ENCODE measurements at places on chromosomes 4 and X. TPM values are rescaled to one million over a fixed set of nuclear protein-coding genes. Genes with fewer than 3 reads are reported as not detected.

DNA sequence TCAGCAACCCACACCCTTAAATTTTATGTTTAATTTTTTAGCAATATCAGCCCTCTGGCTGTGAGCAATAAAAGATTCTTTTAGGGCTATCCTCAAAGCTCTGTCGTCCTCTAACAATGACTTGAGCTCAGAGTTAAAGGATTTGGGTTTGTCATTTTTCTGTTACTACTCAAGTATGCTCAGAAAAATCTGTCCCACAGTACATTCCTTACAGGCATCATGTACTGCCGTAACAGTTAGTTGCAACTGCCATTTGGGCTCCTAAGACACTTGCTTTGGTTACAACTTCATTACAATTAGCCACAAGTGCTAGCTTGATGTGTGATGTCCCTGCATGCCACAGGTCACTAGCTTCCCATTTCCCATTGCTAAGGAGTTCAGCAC lies 33.2 kb downstream of the COQ2 start:
- no peak for DNase-seq

Gene PRSS12
- total RNA-seq: 27.1 TPM

GRCh38 chrX:118499295-118499694 lies 3.7 kb downstream of the DOCK11 start:
- no peak for DNase-seq

Gene SHOX
- total RNA-seq: not detected

DNA sequence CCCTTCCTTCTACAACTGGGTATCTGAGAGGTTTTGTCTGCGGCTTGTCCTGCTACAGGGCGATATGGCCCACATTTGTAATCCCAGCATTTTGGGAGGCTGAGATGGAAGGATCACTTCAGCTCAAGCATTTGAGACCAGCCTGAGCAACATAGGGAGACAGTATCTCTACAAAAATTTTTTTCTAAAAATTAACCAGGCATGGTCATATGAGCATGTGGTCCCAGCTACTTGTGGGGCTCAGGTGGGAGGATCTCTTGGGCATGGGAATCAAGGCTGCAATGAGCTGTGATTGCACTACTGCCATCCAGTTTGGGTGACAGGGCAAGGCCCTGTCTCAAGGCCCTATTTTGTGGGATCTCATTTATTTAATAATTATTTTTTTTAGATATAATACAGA lies 420.6 kb upstream of the PABPC4L start:
- DNase-seq: no peak

- no peak for DNase-seq
Measured at GRCh38 chr4:145885666-145886065, 53.0 kb downstream of the ZNF827 start.

- peak; percentile 96 for DNase-seq
Measured at GRCh38 chrX:13652287-13652793, 601 bp upstream of the TCEANC start.

Gene CXCL5
- 0.36 TPM for total RNA-seq

Gene RBM46
- total RNA-seq: not detected

Gene TLR2
- not detected for total RNA-seq

- DNase-seq: peak; percentile 27
Measured at GRCh38 chrX:136879001-136879687, 1.4 kb downstream of the RBMX start.

DNA sequence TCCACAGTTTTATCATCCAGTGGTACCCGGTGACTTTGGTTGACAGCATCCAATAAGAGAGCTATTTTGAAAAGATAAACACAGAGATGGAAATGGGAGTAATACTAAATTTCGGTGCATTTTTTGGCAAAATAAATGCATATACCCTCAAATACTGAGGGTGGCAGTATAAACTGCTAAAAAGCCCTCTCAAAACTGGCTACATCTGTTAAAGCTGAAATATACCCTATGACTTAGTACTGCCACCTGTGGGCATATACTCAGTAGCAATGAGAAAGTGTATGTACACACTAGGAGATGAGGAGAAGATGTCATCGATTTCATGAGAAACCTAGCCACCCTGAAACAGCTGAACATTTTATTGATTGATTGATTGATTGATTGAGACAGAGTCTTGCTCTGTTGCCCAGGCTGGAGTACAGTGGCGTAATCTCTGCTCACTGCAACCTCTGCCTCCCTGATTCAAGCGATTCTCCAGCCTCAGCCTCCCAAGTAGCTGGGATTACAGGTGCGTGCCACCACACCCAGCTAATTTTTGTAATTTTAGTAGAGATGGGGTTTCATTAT lies 12.2 kb upstream of the TMEM128 start:
- peak; percentile 74 for DNase-seq

Gene GLRA3
- total RNA-seq: not detected

DNA sequence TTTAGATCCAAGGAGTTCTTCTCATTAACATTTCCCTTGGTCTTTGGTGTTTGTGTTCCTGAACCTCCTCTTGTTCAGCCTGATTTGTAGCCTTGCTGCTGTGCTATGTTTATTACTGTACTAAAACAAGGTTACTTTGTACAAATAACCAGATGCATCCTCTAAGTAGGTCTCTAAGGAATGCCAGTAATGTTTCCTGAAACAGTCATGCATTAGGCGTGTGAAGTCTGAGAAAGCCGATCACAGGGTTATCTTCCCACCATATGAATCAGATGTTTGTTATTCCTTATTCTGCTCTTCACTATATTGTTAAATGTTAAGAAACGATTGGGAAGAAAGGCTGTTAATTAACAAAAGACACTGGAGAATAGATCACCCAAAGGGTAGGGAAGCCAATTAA lies 66.9 kb downstream of the GALNTL6 start:
- no peak for DNase-seq

DNA sequence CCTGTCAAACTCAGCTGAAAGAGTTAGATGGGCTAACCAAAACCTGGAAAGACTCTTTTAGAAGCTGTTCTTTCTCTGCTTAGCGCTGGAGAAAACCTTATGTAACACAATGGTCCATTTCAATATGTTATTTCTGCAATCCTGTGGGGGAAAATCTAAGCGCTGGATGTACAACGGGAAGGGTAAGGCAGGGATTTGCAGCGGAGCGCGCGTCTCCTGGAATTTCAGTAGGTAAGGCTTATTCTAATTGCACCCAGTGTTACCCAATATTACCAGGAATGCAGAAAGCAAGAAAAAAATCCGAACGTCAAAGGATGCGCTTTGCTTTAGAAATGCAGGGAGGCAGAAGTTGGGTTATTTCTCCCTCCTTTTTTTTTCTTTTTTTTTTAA lies 2.0 kb downstream of the HS3ST1 start:
- peak; percentile 41 for DNase-seq

DNA sequence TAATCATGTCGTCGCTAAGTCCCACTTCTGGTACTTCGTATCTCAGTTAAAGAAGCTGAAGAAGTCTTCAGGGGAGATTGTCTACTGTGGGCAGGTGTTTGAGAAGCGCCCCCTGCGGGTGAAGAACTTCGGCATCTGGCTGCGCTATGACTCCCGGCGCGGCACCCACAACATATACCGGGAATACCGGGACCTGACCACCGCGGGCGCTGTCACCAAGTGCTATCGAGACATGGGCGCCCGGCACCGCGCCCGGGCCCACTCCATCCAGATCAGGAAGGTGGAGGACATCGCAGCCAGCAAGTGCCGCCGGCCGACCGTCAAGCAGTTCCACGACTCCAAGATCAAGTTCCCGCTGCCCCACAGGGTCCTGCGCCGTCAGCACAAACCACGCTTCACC lies 11.3 kb downstream of the PNCK start:
- DNase-seq: peak; percentile 20

- peak; percentile 85 for DNase-seq
Measured at GRCh38 chr4:183840311-183840710, 64.8 kb upstream of the STOX2 start.

Gene PPP2R3B
- 20.0 TPM for total RNA-seq

Gene INTU
- total RNA-seq: 6.0 TPM

Gene PDLIM3
- 3.0 TPM for total RNA-seq

Gene GAGE12E
- not detected for total RNA-seq

GRCh38 chr4:26687728-26688127 lies 103.8 kb downstream of the TBC1D19 start:
- DNase-seq: peak; percentile 90

DNA sequence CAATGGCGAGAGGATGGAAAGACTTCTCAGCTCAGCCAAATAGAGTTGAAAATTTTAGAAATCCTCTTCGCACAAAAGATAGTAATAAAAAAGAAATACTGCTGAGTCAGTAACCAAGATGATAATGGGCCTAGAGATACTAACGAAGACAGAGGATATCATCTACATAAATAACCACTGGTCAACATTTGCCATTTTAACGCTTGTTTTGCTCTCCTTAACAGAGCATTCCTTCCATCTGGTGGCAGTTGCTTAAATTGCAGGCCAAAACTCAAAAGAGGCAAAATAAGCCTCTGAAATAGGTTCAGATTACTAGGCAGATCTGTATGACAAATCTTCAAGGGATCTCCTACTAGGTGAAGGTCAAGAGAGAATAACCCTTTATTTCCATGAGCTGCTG lies 51.7 kb upstream of the MCF2 start:
- peak; percentile 27 for DNase-seq

- no peak for DNase-seq
Measured at GRCh38 chrX:8890794-8891193, 89.6 kb upstream of the FAM9A start.

DNA sequence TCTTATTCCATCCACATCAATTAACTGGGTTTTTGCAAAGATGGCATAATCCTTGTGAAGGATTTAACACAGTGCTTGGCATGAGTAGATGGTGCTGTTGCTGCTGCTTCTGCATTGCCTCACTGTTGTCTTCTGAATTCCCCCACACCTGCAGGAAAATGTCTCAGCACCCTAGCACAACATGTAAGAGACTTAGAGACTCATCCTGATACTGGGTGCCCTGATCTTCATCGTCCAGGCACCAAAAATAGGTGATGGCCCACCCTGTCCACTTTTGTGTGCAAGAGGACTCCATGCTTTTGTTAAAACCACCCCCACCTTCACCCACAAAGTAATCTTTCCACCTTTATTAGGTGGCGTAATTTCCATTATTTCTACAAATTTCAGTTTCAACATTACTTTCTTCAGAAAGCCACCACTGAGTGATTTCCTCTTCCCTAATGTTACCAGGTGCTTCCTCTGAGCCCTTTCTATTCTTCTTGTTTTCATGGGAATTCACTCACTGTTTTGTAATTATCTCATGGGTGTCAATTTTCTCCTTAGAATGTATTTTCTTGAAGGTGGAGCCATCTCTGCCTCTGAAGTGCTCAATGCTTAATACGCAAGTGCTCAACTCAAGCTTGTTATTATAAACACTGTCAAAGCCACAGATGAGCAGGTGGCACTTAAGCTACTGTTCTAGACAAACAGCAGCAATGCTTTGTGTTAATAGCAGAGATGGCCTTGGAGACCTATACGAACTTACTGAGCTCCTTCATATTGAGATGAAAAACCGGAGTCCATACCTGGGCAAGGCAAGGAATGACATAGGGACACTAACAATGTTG lies 89.5 kb downstream of the HS3ST1 start:
- DNase-seq: no peak

GRCh38 chrX:17542123-17542522 lies 167.1 kb downstream of the NHS start:
- no peak for DNase-seq

Gene KLB
- total RNA-seq: not detected

Gene CAMK2D
- total RNA-seq: 378 TPM

GRCh38 chr4:113541933-113542332 lies 219.6 kb downstream of the CAMK2D start:
- DNase-seq: peak; percentile 28

Gene ZDHHC15
- total RNA-seq: 0.18 TPM

DNA sequence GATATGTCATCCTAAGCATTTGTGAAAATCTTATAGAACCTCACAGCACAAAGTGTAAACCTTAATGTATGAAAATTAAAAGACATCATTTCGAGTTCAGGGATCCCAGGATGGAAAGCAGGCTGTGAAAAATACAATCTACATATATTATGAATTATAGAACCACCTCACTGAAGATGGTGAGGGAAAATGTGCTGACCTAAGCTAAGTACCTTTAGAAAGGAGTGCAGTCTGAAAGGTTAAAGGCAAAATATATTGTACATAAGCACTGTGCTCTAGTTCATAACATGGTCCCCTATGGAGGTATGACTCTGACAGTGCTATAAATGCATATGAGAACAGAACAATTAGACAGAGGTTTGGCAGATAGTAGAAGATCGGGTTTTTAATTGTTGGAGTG lies 368.6 kb downstream of the TMA16 start:
- no peak for DNase-seq

GRCh38 chr4:153257991-153258390 lies 53.7 kb downstream of the TRIM2 start:
- no peak for DNase-seq

Gene TRIM60
- total RNA-seq: not detected

Gene HTN3
- not detected for total RNA-seq

DNA sequence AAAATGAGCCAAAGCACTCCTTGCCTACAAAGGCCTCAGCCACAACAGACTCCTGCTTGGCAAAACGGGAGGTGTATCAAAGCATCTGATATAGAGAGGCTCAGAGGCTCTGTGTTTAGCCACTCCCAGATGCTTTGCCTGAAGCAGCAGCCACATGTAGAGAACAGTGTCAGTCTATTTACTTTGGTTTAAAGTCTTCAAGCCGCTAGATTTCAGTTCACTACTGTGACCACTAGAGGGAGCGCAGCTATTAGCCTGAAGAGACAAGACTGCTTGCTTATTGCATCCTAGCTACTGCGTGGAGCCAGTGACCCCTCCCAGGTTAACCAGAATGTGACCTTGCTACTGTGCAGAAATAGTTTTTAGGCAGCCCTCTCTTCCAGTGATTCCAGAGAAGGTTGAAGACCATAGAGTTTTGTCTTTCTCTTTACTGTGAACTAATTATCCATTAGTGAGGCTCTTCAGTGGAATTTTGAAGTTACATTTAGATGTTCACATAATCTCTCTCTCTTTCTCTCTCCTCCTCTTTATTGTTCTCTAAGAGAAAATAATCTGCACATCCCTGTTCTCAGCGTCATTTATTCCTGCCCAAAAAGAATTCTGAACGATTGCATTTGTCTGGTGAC lies 39.3 kb downstream of the BMP3 start:
- DNase-seq: peak; percentile 92

- DNase-seq: peak; percentile 60
Measured at GRCh38 chr4:99013402-99013843, 17.9 kb downstream of the METAP1 start.

GRCh38 chr4:17535906-17536305 lies 20.9 kb downstream of the CLRN2 start:
- peak; percentile 10 for DNase-seq

Gene SHROOM4
- total RNA-seq: 1.4 TPM

GRCh38 chrX:16240231-16240905 lies 73.1 kb downstream of the MAGEB17 start:
- DNase-seq: no peak

- DNase-seq: no peak
Measured at GRCh38 chr4:42490015-42490414, 92.7 kb downstream of the SHISA3 start.

Gene CFAP299
- total RNA-seq: 2.1 TPM

Gene CD38
- total RNA-seq: not detected

- DNase-seq: no peak
Measured at GRCh38 chrX:29471829-29472228, 743.5 kb upstream of the MAGEB2 start.

- no peak for DNase-seq
Measured at GRCh38 chrX:100417681-100418080, 7.6 kb upstream of the PCDH19 start.

Measured in fibroblast of the aortic adventitia (primary cell).